ENCODE measurements at places on chromosomes 3 and 15.

DNA sequence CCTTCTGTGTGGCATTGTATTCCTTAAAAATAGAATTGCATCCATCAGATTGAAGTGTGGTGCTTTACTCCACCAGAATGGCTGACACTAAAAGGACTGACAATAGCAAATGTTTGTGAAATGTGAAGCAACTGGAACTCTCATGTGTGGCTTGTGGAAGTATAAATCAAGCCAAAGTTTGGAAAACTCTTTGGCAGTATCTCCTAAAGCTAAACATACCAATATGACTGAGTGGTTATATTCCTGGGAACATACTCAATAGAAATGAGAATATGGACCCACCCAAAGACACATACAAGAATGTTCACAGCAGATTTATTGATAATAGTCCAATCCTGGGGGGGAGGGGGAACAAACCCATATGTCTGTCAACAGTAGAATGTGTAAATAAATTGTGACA is 87.1 kb downstream of the RARB start:
- DNase-seq = no peak

- no peak for DNase-seq
These were observed at the start of gene DNAJB8 for GRCh38 chr3:128466840-128467541. Gene DNAJB8 (minus strand): TSS chr3:128466890. CDS start chr3:128463245, 3,645 bp downstream.

DNA sequence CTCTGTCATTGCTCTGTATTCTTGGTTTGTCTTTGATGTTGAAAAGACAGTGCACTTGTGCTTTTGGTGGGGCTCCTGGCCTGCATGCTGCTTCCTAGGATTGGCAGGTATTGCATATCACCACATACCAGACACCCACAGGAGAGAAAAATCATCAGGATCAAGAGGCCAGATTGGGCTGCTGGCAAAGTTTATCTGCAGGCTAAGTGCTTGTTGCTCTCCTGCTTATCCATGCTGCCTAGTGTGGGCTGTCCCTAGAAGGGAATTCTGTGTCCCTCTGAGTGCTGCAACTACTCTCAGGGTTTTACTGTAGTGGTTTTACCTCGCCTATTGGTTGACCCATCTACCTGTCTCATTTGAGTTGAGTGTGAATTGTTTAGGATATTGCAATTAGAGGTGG is 833 bp upstream of the SLC22A13 start:
- no peak for DNase-seq

GRCh38 chr3:120693439-120694171 is 11.6 kb upstream of the HGD start:
- DNase-seq = peak; percentile 83

GRCh38 chr15:72098040-72098439 is 19.9 kb downstream of the MYO9A start:
- no peak for DNase-seq

DNA sequence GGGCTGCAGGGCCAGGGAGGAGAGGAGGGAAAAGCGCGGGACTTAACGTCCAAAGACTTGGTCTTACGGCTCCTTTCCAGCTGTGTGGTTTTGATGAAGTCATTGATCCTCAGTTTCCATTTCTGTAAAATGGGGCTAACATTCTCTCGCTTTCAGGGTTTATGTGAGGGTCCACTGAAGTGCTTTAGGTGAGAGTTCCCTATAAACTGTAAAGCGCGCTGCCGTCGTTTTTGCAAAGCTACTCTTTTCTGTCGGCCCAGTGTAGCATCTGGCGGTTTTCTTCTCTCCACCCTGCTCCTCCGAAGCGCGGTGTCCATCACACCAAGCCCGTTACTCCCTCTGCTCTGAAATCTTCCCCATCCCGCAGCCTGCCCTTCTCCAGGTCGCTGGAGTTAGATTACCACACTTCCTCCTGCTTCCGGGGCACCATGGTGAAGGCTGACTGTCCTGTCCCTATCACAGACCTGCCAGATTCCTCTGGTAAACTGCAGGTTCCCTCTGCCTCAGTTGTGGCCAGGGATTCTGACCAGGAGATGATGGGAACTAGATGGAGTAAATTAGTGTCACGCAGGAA is 702 bp upstream of the DNAJC17 start:
- no peak for DNase-seq

- DNase-seq = peak; percentile 47
These were observed 113.3 kb upstream of the GBE1 start for GRCh38 chr3:81874738-81875137.

DNA sequence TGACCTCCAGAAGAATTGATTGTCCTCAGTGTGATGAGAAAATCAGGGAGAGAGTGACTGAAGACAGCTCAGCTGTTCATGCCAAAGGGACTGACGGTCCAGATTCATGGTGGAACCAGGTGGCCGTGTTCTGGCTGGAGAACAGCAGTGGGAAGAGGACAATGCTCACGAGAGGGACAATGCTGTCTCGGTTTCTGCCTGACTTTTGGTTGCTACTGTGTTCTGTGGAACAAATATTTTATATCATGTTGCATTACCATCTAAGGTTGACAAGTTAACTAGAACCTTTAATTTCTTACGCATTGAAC is 58.0 kb upstream of the ULK4 start:
- DNase-seq = no peak

DNA sequence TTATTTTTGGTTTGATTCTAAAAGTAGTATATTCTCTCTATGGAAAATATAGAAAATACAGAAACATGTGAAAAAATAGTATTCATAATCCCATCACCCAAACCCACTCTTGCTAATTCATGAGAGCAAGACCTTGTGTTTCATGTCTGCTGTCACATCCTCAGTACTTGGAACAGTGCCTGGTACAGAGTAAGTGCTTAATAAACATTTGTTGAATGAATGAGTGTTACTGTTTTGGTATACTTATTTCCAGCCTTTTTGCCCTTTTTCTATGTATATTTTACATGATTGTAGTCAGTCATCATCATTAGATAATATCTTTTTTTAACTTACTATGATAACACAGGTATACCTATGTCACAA is 59.3 kb downstream of the IL16 start:
- DNase-seq = no peak

DNA sequence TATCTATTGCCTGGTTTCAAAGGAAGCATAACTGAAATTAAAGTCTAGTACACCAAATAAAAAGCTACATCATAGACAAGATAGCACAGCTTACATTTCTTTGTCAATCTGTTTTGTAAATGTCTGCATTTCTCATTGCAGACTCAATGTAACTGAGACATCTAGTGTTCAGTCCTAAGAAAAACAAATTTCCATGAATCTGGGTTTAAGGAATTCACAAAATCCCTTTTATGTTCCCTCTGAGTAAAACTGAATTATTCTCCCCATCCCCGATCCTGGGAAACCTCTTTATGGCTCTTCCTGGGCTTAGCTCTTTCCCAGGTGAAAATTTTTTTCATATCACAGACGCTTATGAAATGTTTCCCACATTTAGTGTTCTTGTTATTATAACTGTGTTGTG is 21.6 kb upstream of the RASA2 start:
- DNase-seq = no peak

DNA sequence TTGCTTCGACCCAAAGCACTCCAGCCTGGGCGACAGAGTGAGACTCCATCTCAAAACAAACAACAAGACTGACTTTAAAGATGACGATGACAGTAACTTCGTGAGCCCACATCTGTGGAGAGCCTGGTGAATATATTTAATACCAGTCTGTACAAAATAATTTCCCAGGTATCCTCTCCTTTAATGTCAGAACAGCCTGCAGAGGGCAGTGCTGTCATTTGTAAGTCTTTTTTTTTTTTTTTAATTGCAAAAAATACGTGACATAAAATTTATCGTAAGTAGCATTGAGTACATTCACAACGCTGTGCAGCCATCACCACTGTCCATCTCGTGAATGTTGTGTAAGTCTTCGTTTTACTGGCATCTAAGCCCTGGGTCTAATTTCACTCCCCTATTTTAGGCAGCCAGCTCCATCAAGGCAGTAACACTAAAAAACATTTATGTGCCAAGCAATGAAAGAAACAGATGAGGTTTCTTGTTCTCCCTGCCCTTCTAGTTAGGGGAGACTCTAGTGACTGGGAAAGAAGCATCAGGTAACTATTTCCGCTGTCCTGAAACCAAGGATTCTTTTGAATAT is 1.4 kb downstream of the HTD2 start:
- DNase-seq = peak; percentile 23

DNA sequence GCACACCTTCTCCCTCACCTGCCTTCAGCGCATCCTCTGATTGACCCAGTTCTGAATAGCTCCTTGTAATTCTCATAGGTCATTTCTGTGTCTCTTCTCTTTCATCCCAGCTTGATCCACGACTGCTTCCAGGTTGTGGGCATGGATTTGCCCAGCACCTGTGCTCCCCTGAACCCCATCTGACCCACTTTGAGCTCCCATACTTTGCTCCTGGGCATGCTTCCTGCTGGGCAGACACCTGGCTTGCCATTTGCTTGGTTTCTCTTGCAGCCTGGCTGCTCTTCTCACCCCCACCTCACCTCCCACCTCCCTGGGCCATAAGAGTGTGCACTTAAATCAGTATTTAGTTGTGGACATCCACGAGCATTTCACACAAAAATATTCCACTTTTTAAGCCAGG is 635.5 kb downstream of the TBL1XR1 start:
- peak; percentile 94 for DNase-seq

DNA sequence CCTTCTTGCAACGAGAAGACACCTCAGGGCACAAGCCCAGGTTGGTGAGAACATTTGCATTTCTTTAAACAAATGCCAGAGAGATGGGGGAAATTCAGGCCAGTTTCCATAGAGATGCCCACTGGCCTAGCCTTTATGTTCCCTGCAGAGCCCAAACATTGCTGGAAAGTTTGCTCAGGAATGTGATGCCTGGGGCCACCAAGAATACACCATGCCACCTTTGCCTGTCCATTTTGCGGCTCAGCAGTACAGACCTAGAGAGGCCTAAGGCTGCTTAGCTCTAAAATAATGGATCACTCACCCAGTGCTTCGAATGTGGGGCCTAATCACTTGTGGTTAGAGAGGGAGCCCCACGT is 210.0 kb downstream of the RPLP1 start:
- DNase-seq = no peak

- DNase-seq = no peak
These were observed 103.7 kb downstream of the EFL1 start for GRCh38 chr15:82158811-82159210.

DNA sequence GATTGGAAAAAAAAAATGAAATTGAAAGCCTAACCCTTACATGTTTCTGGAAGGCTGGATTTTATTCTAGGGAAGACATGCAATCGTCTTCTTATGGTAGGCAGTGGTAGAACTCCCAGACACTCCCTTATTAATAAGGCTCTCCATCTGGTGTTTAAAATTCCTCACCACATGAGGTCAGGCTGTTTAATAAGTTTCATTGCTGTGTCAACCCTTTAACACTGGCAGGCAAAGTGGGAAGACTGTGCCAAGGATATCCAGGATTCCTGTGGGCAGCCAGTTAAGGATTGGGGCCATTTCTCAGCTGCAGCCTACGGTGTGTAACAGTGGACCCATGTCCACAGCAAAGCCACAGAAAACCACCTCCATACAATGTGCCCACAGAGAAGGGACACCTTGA is 225.5 kb upstream of the CHRM5 start:
- DNase-seq = peak; percentile 17

DNA sequence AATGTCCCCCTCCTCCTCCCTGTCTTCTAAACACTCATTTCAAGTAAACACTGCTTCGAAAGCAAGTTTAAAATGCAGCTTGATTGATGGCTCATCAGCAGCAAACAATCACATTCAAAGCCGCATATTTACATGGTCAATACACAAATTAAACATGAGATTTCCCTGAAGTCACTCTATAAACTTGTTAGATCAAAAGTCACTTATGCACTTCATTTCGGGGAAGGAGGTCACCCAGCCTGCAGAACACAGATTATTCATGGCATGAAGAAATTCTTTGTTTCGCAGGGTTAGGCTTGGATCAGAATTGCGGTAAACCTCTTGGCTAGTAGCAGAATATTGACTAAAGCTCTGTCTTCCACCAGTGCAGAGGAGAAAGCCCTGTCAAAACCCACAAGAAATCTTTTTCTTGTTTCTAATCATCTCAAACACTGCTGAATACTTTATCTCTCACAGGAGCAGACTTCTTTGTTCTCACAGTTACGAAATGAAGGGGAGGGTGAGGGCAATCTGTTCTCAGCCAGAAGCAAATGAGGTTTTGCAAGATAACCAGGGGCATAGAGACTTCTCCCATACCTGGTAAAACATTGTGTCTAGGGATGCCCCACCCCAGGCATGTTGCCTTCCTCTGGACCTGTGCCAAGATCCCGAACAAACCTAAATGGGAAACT is 133.3 kb upstream of the CHL1 start:
- peak; percentile 66 for DNase-seq

DNA sequence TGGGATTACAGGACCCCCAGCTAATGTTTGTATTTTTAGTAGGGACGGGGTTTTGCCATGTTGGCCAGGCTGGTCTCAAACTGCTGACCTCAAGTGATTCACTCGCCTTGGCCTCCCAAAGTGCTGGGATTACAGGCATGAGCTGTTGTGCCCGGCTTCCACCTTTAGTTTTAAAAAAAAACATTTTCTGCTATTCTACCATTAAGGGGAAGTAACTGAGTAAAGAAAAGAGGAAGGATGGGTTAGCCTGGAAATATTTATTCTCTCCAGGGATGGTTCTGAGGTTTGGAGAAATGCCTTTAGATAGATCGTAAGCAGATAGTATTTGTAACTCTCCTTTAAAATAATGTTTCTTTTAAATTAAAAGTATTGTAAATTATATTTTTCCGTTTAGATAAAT is 3.1 kb downstream of the AP4E1 start:
- no peak for DNase-seq

GRCh38 chr3:177721864-177722785 is 524.8 kb upstream of the TBL1XR1 start:
- DNase-seq = peak; percentile 76

DNA sequence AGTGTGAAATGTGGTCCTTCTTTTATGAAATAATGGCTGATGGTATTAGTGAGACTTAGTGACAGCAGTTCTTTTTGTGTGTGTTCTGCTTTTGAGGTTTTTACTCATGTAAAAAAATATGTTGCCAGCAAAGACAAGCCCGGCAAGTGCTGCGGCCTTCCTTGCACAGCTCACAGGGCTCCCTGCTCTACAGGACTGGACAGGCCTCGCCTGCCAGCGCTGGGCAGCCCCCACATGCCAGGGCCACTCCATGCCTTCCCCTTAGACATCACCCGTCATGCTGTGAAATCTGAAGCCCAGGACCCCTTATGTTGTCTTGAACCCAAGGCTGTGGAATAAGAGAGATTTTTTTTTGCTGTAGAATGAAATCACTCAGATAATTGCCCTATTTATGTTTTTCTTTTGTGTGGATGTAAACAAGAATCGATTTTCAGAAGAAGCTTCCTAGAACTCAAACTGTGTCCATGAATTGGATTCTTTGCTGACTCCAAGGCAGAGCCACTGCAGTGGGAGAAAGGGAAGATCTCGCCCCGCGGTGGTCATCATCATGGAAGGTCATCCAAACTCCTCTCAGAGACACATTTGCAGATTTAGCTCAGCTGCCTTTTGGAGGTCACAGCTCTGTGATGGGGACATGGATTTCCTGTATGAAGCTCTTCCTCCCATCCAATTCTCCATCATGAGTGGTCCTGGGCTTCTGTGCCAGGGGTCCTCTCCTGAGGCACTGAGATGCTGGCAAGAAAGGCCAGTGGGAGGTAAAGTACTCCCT is 150.8 kb downstream of the ATP10A start:
- no peak for DNase-seq

GRCh38 chr3:149001727-149002126 is 10.4 kb downstream of the GYG1 start:
- DNase-seq = no peak
